ENCODE measurements at places on chromosomes 1 and 21.

DNA sequence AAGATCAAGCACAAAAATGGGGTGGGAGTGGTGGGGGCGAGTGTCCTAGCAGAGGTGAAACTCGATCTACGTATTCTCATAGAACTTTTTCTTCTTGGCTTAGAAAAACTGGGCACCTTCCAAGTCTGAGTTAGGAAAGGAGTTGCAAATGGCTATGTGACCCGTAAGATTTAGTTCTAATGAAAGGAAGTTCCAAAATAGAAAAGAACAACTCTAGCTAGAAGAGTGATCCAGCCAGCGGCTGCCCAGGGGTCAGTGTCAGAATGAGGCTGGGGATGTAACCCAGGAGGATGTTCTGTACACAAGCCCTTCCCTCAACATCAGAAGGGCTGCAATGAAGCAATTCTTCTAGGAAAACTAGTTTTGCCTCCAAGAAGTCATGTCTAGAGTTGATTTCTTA lies 5.2 kb downstream of the MTARC1 start:
- no peak for DNase-seq

- DNase-seq, result no peak
Measured at GRCh38 chr1:66681686-66682085, 70.6 kb upstream of the DYNLT5 start.

GRCh38 chr1:24536391-24536840 lies 19.5 kb upstream of the NCMAP start:
- no peak for DNase-seq

- DNase-seq, result no peak
Measured at GRCh38 chr21:42745511-42746239, 92.3 kb downstream of the PDE9A start.

DNA sequence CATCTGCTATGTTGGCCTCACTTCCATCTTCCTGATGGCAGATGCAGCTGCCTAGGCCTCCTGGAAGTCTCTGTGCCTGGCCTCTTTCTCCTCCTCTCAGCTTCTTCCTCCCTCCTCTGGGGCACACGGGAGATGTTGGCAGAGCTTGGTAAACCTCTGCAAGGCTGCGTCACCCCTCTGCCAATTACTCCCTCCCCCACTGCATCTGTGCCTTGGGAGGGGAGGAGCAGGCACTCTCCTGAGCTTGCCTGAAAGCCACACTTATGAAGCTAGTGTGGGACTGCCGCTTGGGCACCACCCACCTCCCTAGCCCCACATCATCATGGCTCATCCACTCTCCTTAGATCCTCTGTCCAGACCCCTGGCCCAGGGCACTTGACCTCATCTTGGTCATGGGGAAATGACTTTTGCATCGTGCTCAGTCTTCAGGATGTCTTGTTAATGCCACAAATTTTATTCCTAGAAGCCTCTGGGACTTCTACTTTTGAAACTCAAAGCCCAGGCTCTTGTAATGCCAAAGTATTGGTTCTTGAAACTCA lies 7.3 kb upstream of the TMEM51 start:
- no peak for DNase-seq
